Epithelial cell of proximal tubule (primary cell): ENCODE measurements at places on chromosomes 3 and 15.

- no peak for DNase-seq
These were observed 19.2 kb upstream of the MFGE8 start for GRCh38 chr15:88932271-88932874.

GRCh38 chr15:99410477-99410876 lies 155.3 kb upstream of the MEF2A start:
- no peak for DNase-seq

DNA sequence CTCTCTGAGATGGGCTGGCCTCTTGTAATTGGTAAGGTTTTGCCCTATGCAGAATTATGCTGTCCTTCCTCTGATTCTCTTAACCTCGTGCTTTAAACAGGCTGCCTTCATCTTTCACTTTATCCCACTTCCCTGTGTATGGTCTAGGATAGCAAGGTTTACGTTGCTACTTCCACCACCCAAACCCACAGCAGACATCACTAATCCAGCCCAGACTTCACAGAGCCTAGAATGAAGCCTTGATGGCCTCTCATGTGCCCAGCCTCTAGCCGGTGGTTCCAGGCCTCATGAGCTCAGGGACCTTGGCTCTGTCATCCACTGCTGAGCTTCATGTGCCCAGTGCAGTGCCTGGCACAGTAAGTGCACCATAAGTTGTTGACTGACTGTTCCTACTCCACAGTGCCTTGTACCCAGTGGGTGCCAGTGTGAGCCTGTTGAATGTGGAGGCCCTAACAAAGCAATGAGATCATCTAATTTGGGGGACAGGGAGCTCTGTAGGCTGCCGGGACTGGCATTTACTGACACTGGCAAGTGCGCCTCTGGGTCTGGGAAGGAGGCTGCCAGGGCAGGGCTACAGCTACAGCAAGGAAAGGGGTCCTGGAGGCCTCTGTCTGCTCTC lies 12.5 kb downstream of the SLC6A6 start:
- no peak for DNase-seq

GRCh38 chr3:6528951-6529350 lies 332.0 kb upstream of the GRM7 start:
- DNase-seq, result no peak

DNA sequence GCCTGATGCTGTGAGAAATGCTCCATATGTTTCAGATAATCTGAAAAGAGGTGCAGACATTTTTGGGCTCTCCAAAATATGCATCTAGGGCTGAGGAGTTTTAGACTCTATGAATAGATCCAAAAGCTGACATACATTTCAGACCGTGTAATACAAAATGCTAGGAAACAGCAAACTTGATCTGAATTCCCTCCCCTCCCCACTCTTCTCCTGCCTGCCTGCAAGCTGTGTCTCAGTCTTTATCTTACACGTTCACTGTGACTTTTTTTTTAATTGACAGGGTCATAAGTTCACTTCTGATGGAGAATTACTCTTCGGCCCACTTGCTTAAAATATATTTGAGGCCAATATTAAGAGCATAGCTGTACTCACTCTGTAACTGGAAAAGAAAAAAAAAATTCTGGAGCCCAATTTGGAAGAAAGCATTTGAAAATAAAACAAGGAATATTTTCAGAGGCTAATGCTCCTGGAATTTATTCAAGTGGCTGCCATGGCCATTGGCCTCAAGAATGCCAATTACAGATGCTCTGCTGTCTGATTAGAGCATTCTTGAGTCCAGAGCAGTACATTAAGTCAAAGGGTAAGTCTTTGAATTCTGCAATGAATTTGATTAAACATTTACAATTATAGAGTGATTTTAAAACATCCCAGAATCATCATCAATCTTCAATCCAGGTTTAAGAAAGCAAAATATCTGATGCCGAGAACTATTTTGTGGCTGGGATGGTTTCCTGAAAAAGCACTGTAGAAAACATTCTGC lies 146.2 kb upstream of the SEMA6D start:
- DNase-seq, result no peak

DNA sequence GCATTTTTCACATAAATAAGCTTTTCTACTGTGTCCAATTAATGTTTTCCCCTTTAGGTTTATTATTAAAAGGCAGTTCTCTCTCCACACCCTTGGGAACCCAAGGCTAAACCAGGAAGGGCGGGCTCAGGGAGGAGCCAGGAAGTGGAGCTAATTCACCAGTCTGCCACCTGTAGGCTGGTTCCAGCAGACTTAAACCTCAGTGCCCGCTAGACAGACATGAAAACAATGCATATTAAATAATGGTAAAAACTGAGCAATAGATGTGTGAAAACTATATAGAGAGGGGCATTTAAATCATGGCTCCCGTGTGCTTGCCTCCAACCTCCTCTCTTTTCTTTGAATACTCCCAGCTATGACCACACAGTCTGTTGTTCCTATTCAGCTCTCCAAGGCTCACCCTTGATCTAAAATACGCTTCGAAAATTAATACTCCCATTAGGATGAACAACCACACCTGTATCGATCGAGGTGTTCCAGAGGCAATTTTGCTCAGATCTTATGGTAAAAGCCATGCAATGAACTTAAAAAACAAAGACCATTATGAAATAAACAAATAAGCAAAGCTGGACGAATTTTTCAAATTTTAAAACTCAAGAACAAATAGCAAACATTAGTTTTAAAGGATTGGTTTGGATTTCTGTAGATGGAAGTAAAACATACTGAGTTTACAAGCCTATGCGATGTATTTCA lies 253.3 kb downstream of the TJP1 start:
- peak; percentile 52 for DNase-seq

- DNase-seq, result no peak
These were observed 178.6 kb upstream of the CCDC54 start for GRCh38 chr3:107198581-107199181.

DNA sequence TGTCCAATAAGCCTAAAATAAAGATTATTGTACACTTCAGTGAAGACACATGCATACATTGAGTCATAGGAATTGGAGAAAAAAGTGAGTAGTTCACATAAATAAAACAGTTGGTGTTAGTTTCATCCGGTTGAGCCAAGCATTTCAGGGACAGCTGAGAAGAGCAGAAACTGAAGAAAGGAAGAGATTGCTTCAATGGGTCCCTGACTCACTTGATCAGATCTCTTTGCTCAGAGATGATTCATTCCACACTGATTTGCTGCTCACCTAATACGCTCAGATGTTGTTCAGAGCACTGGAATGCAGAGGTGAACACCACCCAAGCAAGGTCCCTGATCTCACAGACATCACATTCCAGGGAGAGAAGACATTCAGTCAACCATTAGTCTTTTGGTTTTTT lies 93.7 kb downstream of the RAD18 start:
- peak; percentile 99 for DNase-seq

GRCh38 chr15:63880744-63881143 lies 47.0 kb upstream of the HERC1 start:
- peak; percentile 4 for DNase-seq

DNA sequence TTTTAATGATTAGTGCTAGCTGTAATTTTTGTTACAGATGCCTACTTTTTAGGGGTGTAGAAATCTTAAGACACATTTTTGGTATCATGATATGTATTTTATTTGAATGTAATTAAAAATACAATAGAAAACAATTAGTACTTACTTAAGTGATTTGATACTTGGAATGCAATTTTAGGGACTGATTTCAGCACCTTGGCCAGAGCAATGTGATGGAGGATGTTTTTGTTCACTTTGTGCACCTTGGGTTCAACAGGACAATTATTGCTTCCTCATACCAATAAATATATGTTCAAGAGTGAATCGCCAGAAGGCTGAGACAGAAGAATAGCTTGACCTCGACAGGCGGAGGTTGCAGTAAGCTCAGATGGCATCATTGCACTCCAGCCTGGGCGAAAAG lies 22.3 kb downstream of the GMNC start:
- DNase-seq, result no peak

GRCh38 chr3:193744822-193745684 lies 152.0 kb downstream of the OPA1 start:
- DNase-seq, result no peak

GRCh38 chr15:96181873-96182301 lies 148.6 kb upstream of the NR2F2 start:
- DNase-seq, result no peak

DNA sequence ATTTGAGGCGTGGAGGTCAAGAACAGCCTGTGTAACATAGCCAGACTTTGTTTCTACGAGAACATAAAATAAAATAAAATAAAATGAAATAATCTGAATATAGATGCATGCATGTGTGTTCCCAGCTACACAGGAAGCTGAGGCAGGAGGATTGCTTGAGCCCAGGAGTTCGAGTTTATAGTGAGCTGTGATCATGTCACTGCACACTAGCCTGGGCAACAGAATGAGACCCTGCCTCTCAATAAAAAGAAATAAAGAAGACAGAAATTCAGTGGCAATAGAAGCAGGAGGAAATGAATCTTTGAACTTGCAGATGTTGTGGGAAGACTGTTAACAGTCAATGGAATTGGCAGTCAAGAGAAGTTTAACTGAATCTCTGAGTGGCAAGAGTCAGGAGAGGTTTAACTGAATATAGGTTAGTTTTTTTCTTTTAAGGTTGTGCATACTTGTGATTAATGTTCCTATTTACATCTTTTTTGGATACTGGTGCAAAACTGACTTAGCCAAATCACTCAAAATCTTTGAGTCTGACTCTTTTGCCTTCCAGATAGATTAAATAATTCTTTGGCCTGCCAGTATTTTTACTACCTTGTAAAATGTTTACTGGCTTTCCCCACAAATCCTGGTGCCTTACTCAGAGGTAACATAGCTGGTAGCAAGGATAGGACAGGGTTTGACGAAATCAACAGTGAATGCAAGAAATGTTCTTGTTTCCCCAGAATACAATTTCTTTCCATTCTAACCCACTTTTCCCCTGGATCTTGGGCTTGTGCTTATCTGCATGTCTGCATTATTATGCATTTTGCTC lies 361.4 kb downstream of the PDCD6IP start:
- no peak for DNase-seq

DNA sequence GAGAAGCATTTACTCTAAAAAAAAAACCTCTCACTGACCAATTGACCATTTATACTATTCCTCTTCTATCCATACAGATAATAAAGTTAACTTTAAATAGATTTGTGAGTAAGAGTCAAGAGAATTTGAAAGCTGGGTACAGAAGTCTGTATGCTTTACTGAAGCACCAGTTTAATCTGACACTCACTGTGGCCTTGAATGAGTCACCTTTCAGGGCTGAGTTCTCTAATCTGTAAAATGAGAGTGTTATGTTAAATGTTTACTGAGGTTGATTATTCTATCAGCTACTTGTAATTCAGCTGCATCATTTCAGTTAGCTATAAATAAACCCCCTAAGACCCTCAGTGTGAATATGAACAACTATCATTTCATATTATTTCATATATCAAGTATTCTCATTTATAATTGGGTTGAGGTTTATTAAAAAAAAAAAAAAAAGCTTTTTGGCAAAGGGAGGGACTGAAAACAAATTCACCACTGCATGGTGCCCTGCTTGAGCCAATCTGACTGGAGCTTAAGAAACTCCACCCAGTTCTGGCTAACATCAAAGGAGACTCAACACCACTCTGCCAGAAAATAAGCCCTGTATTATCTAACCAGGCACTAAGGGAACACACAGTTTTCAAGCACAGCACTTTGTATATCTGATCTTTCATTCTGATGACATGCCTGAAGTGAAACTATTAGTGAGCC lies 2.8 kb downstream of the MAP4 start:
- DNase-seq, result peak; percentile 55

- no peak for DNase-seq
These were observed 35.3 kb downstream of the ANXA2 start for GRCh38 chr15:60362321-60363086.

DNA sequence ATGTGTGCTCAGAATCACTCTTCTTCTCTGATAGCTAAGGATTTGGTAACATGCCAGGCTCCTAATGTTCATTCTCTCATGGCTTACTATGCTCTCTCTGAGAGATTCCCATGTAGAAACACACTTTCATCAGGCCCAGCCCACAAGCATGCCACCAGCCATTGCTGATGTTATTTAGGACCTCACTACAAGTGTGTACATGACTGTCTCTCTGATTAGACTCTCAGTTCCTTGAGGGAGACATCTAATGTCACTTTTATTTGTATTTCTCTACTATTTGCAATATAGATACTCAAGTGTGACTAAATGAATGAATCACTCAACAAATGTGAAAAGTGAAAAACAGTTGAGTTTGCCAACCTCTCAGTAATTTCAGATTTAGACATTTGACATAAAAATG lies 84.3 kb upstream of the ARL6 start:
- DNase-seq, result no peak

DNA sequence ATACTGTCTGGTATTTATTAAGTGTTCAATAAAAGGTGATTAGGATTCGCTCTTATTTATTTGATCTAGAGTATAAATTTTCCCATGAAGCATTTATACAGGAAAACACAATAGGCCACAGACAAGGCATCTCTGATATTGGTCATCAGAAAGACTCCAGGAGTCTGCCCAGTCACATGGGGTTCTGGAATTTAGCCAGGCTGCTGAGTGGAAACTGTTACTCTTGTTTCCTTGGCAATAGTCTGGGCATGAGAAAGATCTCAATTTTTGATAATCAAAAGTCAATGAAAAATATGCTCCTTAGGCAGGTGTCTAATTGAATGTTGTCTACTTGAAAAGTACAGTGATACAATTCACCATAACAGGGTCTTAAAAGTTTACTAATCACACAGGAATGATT lies 161.2 kb downstream of the FRMD5 start:
- DNase-seq, result peak; percentile 74

- peak; percentile 43 for DNase-seq
These were observed 118.9 kb downstream of the DPH6 start for GRCh38 chr15:35427091-35427490.

GRCh38 chr3:25532431-25533162 lies 104.5 kb downstream of the RARB start:
- no peak for DNase-seq

GRCh38 chr15:68590721-68591389 lies 12.1 kb downstream of the CORO2B start:
- no peak for DNase-seq

- DNase-seq, result no peak
These were observed 92.6 kb upstream of the STRIT1 start for GRCh38 chr3:155385896-155386625.

DNA sequence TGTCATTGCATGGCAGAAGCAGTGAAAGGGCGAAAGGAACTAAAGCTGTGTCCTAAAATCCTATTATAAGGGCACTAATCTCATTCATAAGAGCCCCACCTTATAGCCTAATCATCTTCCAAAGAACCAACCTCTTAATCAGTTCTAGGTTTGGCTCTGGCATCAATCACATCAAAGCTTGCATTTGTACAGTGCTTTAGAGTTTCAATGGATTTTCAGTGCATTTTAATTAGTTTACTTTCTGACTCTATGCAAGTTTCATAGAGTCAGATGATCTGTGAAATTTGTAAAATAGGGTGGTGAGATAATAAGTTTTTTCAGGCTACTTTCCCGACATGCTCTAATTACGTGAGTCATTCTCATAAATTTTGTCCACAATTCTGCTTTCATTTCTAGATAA lies 341.1 kb downstream of the DIPK2A start:
- DNase-seq, result no peak

GRCh38 chr3:60746043-60746638 lies 505.1 kb downstream of the FHIT start:
- DNase-seq, result no peak

- DNase-seq, result no peak
These were observed 10.5 kb upstream of the CRABP1 start for GRCh38 chr15:78329625-78330024.
